GF-D8 (cell line): ENCODE measurements at places on chromosomes 4 and X.

DNA sequence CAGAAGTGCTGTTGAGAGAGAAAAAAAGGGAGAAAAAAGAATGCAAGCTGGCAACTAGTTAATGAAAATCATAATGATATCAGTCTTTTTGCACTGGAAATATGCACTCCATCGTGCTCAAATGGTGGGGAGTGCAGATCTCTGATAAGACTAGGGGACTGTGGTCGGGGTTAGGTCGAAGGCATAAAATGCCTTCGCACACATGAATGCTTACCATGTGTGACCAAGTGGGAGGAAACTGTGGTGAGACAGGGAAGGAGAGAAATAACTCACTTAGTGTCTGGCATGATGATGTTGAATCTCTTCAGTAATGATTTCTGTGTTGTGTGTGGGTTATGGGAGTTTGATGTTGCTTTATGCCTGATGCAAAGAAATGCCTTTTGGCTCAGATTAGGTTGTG is 358.9 kb downstream of the FBXO8 start:
- DNase-seq: peak; percentile 6

DNA sequence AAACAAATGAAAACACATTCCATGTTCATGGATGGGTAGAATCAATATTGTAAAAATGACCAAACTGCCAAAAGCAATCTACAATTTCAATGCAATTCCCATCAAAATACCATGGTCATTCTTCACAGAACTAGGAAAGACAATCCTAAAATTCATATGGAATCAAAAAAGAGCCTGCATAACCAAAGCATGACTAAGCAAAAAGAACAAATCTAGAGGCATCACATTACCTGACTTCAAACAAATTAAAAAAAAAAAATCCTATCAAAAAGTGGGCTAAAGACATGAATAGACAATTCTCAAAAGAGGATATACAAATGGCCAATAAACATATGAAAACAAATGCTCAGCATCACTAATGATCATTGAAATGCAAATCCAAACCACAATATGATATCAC is 297.5 kb downstream of the NAF1 start:
- DNase-seq: no peak

GRCh38 chr4:108536577-108536976 is 83.8 kb upstream of the RPL34 start:
- no peak for DNase-seq

GRCh38 chrX:117808426-117808825 is 308.2 kb downstream of the KLHL13 start:
- DNase-seq: no peak

DNA sequence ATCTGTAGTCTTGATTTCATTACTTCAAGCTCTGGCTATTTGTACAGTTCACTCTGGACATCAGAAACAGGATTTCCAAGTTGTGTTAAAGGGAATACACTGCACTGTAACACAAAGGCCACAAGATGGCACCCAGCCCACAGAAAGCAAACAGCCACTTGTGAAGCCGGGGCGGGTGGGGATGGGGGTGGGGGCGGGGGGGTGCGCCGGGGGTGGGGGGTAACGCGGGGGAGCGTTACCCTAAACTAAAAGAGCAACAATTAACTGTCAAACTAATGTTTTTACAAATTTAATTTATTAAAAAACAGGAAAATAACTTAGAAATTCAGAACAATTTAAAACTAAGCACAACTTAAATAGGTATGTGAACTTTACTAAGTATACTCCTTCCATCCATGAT is 27.3 kb downstream of the PRDX4 start:
- DNase-seq: no peak

- no peak for DNase-seq
These were observed 47.3 kb upstream of the SRPX start for GRCh38 chrX:38268011-38268410.

GRCh38 chr4:72006586-72006985 is 25.2 kb upstream of the NPFFR2 start:
- no peak for DNase-seq

- no peak for DNase-seq
These were observed 32.3 kb downstream of the VEGFC start for GRCh38 chr4:176760471-176760870.

GRCh38 chr4:155572106-155572703 is 94.4 kb upstream of the GUCY1A1 start:
- DNase-seq: no peak

DNA sequence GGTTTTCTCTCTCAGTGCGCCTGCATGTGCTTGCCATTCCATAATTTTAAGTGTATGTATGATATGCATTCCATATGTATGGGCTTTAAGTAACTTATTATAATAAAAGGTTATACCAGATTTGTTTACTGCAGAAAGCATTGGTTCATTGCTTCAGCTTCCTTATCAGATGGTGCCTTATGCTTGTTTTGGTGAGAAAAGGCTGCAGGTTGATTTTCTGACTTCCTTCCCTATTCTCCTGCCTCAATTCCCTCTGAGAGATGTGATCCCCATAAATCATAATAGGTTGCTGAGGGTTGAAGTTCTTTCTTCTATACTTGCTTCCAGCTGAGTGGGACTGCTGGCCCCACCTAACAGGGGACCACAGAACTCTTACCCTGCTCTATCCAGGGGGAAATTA is 10.3 kb upstream of the CEP135 start:
- DNase-seq: no peak

DNA sequence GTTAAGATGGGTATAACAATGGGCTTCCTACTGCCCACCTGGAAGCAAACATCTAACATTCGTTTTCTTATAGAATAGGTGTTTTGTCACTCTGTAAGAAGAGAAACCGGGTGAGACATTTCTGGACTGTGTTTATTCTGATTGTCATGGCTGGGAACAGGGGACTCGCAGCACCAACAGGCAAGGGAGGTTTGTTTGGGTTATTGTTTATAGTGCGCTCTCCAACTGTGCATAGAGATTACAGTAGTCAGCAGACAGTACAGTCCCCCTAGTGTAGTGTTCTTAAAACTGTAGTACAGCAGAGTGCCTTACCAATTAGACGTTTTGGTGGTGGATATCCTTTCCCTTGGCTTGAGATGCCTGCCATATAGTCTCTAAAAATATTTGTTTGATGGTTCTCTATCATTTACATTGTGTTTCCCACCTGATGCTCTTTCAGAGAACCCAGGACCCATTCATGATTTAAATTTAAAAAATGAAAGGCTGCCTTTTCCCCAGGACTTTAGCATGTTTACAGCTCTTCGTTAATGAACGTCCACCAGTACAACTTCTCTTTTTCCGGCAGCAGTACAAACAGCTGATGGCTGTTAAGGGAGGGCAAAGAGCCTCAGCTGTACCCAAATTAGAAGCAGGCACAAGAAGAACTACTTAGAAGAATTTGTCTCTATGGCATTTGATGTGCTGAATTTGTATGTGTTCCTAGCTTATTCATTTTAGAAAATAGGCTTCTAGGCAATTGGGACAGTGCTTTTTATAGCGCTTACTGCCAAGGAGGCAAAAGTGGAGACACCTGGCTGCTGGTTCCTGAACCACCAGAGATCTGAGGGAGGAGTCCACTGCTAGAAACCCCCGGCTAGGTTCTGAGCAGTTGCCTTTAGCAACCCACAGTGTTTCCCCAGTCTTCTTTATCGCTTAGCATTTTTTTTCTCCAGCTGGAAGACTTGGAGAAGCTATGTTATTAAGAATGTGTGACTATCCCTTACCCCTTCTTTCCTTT is 1.0 kb upstream of the RNF150 start:
- no peak for DNase-seq

DNA sequence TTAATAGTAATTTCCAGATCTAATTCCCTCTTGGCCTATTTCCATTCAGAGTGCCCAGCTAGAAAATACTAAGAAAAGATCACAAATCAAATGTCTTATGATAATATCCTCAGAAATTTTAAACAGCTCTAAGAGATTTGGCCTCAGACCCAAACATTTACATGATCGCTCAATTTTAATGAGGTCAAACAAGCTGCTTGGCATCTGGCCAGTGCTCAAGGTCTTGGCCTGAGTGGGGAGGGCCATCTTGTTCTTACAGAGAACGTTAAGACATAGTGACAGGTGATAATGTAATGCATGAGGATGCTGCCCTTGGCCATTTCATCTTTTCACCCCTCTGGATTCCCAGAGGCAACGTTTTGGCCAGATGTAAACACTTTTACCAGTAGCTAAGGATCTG is 159.2 kb upstream of the SLC7A11 start:
- no peak for DNase-seq

DNA sequence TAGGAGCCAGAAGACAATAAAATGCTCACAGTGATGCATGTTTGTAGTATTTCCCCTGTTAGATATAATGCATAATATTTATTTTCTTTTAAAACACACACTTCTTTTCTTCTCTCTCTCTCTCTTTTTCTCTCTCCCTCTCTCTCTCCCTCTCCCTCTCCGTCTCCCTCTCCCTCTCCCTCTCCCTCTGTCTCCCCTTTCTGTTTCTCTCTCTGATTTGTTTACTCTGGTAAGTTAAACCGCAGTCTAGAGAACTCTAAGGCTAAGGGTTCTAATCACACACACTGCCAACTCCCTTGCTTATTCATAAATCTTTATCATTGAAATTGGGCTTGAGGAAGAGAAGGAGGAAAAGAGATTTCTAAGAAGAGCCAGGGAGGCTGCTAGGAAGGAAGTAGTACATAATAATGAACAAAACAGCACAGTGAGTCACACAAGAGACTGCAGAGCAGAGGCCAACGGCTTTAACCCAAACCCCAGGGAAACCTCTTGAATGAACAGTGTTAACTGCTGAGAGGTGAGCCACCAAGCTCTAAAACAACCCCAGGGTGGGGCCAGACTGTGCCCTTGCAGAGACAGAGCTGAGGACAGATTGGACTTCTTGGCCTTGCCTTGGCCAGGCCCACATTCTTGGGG is 9.1 kb upstream of the PHOX2B start:
- DNase-seq: no peak

DNA sequence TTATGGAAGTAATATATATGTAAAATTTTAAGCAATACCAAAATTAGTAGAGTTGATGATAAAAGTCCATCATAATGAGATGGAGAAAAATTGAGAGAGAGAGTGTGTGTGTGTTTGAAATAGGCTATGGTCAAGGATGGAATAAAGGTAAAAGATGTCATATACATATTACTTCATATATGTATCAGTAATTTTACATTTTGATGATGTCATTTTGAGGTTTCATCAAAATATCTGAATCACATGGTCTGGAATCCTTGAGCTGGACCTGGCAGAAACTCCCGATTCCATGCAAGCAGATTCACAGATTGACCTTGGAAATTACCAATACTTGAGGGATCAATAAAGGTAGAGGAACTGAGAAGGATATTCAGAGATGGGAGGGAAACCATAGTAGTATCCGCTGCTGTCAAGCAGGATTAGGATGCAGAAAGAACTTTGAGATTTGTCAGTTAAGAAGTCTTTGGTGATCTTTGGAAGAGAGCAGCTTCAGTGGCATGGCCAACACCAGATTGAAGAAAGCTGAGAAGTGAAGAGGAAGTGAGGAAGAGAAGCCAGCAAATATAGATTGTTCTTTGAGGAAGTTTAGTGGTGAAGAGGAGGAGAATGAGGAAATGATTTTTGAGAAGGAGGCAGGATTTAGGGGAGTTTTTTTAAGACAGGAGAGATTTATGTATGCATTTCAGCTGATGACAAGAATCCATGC is 21.5 kb downstream of the DNAAF6 start:
- DNase-seq: no peak

- no peak for DNase-seq
These were observed 33.7 kb downstream of the ARHGAP24 start for GRCh38 chr4:85508654-85509053.

- DNase-seq: no peak
These were observed 54.4 kb downstream of the SOD3 start for GRCh38 chr4:24849756-24850155.

DNA sequence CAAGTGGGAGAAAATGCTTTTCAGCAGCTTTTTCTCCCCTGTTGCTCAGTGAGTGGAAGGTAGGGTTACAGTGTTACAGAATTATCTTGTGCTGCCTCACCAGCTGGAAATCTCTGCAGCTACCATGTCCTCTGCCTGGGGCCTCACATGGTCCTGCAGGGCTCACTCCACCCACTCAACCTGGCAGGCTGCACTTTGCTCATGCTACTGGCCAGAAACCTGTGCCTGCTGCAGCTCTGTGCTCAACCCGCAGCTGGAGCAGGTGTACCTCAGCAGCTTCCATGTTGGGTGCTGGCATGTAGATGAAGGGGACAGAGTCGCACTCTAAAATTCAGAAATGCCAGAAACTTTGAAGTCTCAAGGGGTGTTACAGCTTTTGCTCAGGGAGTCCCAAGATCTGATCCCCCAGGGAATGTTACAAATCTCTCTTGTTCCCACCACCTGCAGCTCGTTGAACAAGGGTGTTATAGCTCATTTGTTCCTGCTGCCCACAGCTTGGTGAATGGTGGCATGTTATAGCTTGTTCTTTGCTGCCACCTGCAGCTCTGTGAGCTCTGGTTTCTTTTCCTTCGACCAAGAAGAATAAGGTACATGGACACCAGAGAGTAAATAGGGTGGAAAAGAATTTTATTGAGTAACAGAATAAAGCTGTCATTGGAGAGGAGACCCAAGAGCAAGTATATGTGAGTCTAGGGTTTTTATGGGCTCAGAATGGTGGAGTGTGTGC is 845.8 kb downstream of the TECRL start:
- DNase-seq: no peak

GRCh38 chr4:111066887-111067286 is 444.0 kb upstream of the PITX2 start:
- no peak for DNase-seq

- no peak for DNase-seq
These were observed 11.7 kb upstream of the TMEM271 start for GRCh38 chr4:587671-588350.

DNA sequence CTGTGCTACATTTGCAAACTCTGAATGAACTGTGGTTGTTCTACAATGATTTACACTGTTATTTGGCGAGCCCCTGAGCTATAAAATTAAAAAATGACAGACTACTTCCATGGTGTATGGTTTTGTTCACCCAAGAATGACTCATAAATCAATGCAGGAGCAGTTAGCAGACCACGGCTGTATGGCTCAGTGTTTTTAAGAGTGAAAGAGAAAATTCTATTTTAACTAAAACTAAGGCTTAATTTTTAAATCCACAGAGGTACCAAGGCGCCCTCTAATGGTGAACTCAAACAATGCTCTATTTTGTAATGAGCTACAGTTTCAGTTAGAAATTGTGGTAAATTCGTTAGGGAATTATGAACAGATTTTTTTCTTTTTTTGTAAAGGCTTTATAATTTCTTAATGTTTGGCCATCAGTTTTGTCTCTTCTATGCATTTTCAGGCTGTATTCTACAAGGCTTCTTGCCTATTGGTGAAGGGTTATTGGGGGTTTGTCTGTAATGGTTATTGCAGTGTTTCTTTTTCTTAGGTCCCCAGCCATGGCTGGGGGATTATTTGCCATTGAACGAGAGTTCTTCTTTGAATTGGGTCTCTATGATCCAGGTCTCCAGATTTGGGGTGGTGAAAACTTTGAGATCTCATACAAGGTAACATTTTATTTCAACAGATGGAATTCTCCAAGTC is 32.5 kb downstream of the HMGB2 start:
- no peak for DNase-seq

GRCh38 chrX:15336023-15336413 is 695 bp upstream of the PIGA start:
- DNase-seq: no peak

- no peak for DNase-seq
These were observed 69.7 kb downstream of the METTL14 start for GRCh38 chr4:118754890-118755289.
